Activated T-helper 1 cell treated with Interleukin-2 at 50 U/mL for 16 hours (primary cell): ENCODE measurements at places on chromosomes 12 and 14.

- no peak for DNase-seq
These were observed 195.5 kb downstream of the PPM1H start for GRCh38 chr12:62739266-62740015.

GRCh38 chr12:112419297-112420133, 768 bp downstream of the PTPN11 start:
- DNase-seq = no peak

GRCh38 chr12:57888409-57889157, 42.1 kb upstream of the CTDSP2 start:
- no peak for DNase-seq

DNA sequence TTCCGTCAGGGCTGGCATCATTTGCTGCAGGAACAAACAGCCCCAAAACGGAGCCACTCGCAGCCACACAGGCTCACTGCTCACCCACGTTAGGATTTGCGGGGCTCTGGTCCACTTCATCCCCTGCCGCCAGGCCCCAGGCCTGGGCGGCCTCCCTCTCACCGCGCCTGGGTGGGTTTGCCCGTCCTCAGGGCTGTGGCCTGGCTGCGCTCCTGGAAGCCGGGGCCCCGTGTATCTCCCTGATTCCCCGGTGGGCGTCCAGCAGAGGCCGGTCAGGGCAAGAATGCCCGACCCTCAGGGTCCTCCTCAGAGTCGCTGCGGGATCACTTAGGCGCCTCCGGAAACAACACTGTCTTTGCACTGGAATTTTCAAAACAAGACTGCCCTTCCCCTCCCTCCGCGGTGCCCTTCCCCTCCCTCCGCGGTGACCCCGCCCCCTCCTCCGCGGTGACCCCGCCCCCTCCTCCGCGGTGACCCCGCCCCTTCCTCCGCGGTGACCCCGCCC, 15.7 kb upstream of the FBRSL1 start:
- no peak for DNase-seq

GRCh38 chr12:110690127-110690430, 1.2 kb upstream of the HVCN1 start:
- no peak for DNase-seq

- DNase-seq = no peak
These were observed 513.8 kb downstream of the NRXN3 start for GRCh38 chr14:78683981-78684380.

DNA sequence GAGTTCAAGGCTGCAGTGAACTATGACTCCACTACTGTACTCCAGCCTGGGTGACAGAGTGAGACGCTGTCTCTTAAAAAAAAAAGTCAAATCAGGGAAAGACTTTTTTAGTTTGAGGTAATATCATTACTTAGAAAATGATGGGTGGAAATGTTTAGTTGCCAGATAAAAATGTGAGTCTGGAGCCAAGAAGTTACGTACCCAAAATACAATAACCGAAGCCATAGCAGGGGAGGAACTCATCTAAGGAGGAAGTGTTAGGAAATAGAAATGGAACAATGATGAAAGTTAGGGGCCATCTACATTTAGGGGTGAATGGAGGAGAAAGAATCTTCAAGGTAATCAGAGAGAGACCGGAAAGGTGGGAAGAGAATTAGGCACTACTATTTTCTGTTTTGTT, 98.8 kb downstream of the DACT1 start:
- no peak for DNase-seq

- no peak for DNase-seq
These were observed 414.1 kb downstream of the KCNH5 start for GRCh38 chr14:62631176-62631575.

- peak; percentile 45 for DNase-seq
These were observed 13.4 kb downstream of the ASB2 start for GRCh38 chr14:93962701-93963601.

GRCh38 chr14:39055786-39056474, 47.1 kb downstream of the SEC23A start:
- DNase-seq = no peak

GRCh38 chr12:123384318-123384993, 524 bp downstream of the KMT5A start:
- DNase-seq = no peak

DNA sequence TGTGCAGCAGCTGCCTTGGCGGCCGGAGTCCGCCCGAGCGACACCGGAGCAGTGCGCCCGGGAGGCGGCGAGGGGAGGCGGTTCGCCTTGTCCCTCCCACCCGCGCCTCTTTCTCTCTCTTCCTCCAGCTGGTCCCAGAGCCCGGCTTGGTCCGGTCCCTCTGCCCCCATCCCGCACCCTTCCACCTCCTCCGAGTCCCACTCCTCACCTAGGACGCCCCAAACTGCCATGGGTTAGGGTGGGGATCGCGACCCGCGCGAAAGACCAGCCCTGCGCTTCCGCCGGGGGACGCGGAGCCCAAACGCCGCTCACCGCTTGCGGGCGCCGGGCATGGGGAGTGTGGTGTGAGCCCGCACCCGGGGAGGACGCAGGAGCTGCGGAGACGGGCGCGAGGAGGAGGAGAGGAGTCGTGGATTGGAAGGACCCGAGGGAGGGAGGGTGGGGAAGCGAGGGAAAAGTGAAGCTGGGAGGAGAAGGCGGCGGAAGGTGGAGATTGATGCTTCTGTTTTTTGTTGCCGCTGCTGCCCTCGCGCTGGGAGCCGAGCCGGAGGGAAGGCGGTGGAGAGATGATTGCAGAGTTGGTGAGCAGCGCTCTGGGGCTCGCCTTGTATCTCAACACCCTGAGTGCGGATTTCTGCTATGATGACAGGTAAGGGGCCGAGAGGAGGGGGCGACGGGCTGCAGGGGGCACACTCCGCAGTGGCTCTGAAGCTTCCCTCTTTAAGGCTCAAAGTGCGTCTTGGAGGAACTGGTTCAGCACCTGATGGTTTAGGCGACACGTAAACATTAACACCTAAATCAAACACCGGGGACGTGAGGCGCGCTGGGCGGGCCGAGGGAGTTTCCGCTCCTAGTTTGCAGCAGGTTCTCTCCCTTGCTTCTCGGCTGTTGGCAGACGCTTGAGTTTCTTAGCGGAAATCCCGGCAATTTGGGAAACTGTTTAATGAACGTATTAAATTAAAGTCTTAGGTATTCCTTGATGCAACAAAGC, 610 bp downstream of the TMTC2 start:
- DNase-seq = peak; percentile 42

DNA sequence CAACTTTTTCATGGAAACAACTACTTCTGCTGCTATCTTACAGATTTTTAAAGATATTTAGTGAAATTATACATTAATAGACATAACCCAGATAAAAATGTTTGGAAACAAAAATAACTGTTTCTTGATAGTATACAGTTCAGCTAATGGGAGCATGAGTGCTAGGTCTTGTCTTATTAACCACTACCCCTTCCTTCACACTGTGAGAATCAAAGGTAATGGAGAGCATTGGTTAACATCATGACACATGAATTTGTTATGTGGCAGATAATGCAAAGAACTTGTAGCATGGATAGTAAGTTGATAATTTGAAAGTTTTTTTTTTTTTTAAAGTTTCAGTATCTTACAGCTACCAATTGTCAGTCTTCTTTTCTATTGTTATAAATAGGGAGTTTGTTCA, 44.2 kb downstream of the CCDC91 start:
- DNase-seq = no peak

DNA sequence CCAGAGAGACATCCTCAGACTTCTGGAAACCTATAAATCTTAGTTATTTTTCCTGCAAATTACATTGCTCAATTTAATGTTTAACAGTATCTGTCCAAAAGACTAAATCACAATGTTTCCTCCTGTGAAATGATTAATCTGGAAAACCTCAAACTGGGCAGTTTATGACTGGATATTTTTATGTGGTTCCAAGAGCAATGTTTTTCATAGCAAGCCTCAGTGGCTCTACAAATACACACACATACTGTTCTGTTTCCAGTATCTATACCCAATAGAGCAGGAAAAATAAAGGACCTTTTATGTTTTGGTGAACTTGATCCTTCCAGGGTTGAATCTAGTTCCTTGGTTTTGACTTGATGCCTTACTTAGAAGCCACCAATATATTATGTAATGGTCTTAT, 9.2 kb downstream of the NID2 start:
- no peak for DNase-seq

DNA sequence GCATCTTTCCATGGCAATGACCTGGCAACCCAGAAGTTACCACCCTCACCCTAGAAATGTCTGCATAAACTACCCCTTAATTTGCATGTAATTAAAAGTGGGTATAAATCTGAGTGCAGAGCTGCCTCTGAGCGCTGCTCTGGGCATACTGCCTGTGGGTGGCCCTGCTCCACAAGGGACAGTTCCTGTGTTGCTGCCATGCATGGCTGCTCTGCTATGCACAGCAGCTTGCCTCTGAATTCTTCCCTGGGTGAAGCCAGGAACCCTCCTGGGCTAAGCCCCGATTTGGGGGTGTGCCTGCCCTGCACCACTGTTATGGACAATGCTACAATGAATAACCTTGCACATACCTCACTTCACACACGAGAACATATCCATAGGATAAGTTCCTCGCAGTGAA, 35.7 kb upstream of the GPR132 start:
- DNase-seq = no peak

- no peak for DNase-seq
These were observed 438.5 kb downstream of the LRIG3 start for GRCh38 chr12:58481811-58482210.

- DNase-seq = no peak
These were observed 26.2 kb downstream of the BEGAIN start for GRCh38 chr14:100561005-100561404.

DNA sequence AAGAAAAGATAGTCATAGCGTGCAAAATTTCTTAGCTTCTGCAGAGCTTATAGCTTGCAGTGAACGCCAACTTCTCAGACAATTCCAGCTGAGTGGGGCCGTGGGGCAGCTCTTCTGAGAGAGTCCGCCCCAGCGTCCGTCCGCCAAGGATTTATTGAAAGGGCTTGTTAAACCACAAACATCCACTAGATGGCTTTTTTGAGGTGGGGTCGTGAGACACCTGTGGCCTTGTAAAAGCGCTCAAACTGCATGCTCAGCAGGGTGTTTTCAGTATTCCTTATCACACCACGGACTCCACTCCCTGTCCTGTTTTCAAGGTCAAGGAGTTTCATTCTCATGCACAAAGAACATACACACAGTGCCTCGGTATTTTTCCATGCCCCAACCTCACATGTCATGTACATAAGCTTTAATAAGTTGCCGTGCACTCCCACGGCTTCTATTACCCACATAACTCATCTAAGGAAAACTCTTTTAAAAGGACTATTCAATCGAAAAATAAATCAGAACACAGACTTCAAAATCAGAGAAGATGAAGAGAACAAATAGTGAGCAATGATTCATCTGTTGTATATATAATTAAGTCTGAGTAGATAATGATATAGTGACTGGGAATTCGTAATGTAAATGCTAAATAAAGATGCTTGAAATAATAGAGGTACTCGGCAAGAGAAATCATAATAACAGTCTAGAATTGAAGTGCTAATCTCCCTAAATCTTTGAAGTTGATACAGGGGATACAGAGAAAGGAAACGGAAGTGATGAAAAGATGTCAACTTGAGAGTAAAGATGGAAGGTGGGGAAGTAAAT, 46.7 kb downstream of the WBP11 start:
- DNase-seq = no peak

- no peak for DNase-seq
These were observed 1558.5 kb upstream of the TMEM132C start for GRCh38 chr12:126708492-126708896.

GRCh38 chr14:71304690-71305089, 397.4 kb downstream of the PCNX1 start:
- DNase-seq = no peak

- no peak for DNase-seq
These were observed 8.1 kb upstream of the LIMA1 start for GRCh38 chr12:50291377-50291776.

- DNase-seq = no peak
These were observed 114.0 kb upstream of the KRAS start for GRCh38 chr12:25364529-25365339.

DNA sequence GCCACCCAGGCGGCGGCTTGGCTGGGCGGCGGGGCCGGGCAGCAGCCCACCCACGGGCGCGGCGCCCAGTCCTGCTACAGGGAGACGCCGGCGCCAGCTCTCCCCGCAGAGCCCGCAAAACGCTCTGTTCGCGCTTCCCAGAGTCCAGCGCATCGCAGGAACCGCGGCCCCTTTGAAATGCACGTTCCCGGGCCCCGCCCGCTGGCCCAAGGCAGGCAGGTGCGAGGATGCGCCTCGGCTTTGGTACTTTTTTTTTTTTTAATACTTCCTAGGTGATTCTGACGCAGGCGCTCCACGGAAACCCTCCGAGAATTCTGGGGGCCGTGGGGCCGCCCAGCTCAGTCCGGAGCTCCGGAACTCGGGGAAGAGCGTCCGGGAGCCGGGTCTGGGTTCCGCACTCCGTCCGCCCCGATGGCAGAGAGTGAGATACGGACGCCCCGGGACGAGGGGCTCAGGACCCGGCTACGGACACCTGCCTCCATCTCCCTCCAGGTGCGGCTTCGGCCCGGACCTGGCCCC, 483 bp downstream of the POC1B start:
- peak; percentile 21 for DNase-seq

DNA sequence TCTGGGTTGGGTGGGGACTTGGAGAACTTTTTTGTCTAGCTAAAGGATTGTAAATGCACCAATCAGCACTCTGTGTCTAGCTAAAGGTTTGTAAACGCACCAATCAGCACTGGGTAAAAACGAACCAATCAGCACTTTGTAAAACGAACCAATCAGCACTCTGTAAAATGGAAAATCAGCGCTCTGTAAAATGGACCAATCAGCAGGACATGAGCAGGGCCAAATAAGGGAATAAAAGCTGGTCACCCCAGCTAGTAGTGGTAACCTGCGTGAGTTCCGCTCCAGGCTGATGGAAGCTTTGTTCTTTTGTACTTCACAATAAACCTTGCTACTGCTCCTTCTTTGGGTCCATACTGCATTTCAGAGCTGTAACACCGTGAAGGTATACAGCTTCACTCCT, 1.7 kb upstream of the ACOT2 start:
- DNase-seq = no peak

GRCh38 chr12:123250471-123251383, 17.5 kb downstream of the MTRFR start:
- DNase-seq = no peak

DNA sequence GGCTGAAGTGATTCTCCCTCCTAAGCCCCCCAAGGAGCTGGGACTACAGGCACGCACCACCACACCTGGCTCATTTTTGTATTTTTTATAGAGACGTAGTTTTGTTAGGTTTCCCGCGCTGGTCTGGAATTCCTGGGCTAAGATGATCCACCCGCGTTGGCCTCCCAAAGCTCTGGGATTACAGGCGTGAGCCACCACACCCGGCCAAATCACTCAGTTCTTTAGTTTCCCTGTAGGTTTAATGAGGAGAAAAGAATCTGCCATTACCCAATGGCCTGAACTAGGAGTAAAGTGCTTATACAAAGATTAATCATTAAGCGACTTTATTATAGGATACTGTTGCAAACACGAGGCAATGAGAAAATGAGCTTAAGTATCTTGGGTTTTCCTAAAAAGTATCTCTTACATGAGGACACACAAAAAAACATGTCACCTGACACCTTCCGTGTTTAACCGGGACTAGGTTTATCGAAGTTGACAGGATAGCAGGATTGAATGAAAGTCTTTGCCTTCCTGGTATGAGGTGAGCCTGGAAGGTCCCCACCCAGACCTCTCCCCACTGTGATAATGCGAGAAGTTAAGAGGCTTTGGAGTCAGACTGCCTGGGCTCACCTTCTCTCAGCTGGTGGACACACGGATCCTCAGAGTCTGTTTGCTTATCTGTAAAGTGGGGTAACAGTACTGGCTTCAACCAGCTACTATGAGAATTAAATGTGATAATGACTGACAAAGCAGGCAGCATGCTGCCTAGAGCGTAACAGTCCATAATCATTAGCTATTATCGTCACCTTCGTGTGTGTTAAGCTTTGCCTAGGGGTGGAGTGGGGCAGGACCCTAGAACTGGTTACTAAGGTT, 133.5 kb upstream of the KRAS start:
- no peak for DNase-seq

GRCh38 chr12:14239350-14239934, 126.0 kb upstream of the ATF7IP start:
- DNase-seq = no peak
